Memory B cell (primary cell): ENCODE measurements at places on chromosomes 13 and 19.

- no peak for DNase-seq
Observed at GRCh38 chr13:113936166-113936965, 37.5 kb downstream of the C13orf46 start.

DNA sequence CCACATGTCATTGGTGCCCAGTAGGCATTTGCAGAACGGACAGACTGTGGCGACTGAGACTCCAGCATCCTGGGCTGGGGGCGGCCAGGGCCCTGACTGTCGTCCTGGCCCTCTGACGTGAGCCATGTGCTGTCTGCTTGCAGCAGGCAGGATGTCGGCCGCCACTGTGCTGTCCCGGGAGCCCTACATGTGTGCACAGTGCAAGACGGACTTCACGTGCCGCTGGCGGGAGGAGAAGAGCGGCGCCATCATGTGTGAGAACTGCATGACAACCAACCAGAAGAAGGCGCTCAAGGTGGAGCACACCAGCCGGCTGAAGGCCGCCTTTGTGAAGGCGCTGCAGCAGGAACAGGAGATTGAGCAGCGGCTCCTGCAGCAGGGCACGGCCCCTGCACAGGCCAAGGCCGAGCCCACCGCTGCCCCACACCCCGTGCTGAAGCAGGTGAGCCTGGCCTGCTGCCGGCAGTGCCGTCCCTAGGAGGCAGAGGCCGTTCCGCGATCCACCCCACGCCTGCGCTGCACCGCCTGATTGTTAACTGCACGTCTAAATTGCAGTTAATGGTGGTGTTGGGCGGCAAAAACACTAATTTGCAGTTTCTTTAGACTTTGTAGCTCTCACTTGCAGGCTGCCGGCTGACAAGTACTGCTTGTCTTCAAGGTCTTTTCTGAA, 14.2 kb downstream of the TSSK6 start:
- DNase-seq: no peak

DNA sequence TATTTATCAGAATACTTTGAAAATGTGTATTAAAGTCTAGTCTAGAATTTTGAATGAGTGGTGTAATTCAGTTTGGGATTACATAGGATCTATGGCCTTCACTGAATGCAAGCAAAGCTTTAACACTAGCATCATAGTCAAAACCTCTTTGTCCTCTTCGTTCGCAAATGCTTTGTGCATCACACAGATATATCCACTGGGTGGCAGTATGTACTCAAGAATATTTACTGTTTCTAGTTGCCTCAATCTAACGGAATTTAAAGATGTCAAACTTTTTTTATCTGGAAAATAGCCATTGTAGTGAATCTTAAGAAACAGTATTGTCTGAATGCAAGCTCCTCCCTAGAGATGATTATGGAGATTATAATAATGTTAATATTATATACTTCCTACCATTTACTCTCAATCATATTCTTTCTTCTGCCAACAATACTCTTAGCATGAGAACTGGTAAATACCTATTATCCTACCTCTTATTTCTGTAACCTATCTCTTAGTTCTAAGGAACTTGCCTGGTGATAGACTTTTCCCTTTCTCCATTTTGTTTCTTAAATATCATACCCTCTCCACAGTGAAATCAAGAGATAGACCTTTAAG, 25.8 kb downstream of the LACC1 start:
- peak; percentile 60 for DNase-seq

DNA sequence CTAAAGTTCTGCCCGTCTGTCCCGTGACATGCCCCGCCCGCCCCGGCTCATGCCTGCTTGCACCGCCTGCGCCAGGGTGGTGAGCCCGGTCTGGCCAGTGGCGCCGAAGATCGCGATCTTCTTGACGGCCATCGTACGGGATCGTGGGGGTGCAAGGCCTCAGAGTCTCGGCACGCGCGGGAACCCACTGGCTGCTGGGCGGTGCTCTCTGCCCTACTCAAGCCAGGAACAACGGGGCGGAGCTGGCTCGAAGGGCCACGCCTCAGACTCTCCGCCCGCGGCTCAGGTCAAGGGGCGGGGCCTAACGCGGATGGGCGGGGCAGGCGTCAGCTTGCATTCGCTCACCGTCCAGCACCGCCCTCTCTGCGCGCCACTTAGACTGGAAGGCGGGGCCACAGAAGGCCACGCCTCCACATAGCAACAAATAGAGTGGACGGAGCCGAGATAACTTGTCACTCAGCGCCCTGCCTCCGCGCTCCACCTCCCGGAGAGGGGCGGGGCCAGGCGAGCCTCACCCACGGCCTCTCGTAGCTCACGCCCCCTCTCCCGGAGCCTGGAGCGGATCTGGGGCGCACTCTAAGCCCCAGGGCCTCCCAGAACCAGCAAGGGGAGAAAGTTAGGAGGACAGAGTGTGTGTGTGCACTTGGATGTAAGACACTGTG, at the start of gene BLVRB:
BLVRB (minus strand) TSS at position 189 of the 662 bp plus-strand sequence; CDS start at position 132, 57 bp downstream.
- DNase-seq: peak; percentile 99

- no peak for DNase-seq
Observed at GRCh38 chr19:45245826-45246225, 619 bp upstream of the EXOC3L2 start.

- DNase-seq: no peak
Observed at GRCh38 chr13:33794576-33794975, 23.4 kb upstream of the RFC3 start.

DNA sequence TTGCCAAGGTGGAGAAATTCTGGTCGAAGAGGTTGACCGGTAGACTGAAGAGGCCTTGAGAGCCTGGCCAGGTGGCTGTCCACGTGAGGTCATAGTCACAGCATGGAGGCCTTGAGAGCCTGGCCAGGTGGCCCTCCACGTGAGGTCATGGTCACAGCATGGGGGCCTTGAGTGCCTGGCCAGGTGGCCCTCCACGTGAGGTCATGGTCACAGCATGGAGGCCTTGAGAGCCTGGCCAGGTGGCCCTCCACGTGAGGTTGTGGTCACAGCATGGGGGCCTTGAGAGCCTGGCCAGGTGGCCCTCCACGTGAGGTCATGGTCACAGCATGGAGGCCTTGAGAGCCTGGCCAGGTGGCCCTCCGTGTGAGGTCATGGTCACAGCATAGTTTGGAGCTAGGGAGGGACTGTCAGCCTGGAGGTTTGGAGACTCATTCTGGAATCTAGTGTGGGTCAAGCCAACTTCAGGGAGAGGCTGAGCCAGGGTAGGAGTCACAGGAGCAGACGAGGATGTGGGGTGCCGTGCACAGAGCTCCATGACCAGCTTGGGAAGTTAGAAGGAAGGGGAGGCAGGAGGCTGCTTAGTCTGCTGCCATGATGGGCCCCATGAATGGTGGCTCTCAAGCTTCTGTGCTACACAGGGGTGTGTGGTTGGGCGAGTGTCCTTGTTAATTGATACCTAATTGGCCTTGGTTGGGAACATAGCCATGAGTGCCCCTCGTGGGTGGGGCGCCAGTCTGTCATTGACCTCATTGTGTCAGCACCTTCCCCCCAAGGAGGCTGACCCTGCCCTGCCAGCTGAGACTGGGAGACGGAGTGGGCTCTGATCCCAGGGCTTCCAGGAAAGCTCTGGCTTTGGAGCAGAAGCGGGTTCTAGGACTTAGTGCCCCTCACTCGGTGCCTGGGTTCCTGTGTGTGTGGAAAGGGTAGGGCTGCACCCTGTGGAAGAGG, 4.0 kb downstream of the LENG9 start:
- no peak for DNase-seq

GRCh38 chr13:113545455-113545930, 39.1 kb upstream of the TFDP1 start:
- DNase-seq: no peak

- no peak for DNase-seq
Observed at GRCh38 chr13:97142452-97142851, 79.7 kb upstream of the MBNL2 start.

- DNase-seq: no peak
Observed at GRCh38 chr19:47057328-47057727, 8.9 kb upstream of the TMEM160 start.

DNA sequence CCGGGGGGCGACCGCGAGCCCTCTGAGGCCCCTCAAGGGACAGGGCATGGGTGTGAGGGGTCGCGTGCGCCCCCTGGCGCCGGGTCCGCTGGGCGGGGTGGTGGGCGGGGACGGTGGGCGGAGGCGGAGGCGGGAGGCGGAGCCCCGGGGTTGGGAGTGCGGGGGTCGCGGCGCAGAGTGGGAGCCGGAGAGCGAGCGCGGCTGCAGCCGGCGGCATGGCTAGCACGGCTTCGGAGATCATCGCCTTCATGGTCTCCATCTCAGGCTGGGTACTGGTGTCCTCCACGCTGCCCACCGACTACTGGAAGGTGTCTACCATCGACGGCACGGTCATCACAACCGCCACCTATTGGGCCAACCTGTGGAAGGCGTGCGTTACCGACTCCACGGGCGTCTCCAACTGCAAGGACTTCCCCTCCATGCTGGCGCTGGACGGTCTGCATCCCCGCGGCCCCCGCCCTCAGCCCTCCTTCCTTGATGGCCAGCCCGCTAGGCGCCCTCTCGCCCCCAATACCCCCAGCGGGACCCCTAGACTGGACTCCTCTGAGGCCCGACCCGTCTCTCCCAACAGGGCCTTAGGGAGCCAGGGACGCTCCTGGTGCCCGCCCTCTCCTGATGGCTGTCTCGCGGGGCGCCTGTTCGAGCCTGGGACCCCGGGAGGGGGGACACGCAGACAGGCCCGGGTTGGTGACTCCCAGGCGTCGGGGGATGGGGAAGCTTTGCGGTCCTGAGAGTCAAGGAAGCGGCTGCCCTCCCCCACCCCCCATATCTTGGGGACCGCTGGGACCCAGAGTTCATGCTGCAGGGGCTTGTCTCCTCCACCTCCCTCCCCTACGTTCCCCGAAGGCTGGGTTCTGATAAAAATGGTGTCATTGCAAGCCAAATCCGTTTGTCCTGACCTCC, at the start of gene CLDN10:
CLDN10 (plus strand) TSS at position 182 of the 903 bp plus-strand sequence; CDS start at position 216, 34 bp downstream.
- no peak for DNase-seq

GRCh38 chr13:109627649-109628048, 158.7 kb downstream of the IRS2 start:
- DNase-seq: no peak

DNA sequence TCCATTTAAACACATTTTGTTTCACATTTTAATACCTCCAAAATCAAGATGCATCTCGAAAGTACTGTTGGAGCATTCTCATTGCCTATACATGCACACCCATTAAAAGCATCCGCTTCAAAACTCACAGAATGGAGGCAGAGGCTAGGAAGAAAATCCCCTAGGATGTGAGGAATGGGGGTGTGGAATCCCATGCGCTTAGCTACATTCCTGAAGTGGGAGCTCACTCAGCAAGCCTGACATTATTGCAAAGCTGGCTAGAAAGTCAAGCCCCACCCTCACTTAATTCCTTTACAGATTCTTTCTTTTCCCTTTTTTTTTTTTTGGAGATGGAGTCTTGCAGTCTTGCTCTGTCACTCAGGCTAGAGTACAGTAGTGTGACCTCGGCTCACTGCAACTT, 4.6 kb upstream of the FAM32A start:
- no peak for DNase-seq

GRCh38 chr13:99553033-99553432, 51.8 kb downstream of the TM9SF2 start:
- no peak for DNase-seq

DNA sequence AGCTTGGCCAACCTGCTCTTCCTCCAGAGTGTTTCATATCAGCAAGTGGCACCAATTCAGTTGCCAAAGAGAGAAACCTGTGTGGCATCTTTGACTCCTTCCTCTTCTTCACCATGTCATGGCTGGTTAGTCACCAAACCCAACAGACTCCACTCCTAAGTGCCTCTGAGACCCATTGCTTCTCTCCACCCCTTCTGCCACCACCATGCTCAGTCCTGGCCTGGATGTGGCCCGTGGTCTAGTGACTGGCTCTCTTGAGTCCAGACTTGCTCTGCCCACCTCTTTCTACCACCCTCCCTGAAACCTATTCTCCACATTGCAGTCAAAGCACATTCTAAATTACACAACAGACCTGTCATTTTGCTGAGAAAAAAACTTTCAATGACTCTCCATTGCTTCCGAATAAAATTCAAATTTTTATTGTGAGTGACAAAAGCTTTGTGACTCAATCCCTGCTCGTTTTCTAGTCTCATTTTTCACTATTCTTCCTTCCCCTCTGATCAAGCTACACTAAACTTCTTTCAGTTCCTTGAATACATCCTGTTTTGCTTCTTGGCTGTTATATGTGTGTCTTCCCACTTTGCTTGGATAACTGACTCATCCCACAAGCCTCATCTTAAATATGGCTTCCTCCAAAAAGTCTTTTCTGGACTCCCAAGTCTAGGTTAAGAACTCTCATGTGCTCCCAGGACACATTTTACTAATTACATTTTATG, 12.0 kb upstream of the TNFSF11 start:
- DNase-seq: no peak

GRCh38 chr19:49551531-49551930, 23.7 kb downstream of the RCN3 start:
- DNase-seq: no peak

GRCh38 chr13:85970727-85971126, 171.5 kb upstream of the SLITRK6 start:
- DNase-seq: no peak

DNA sequence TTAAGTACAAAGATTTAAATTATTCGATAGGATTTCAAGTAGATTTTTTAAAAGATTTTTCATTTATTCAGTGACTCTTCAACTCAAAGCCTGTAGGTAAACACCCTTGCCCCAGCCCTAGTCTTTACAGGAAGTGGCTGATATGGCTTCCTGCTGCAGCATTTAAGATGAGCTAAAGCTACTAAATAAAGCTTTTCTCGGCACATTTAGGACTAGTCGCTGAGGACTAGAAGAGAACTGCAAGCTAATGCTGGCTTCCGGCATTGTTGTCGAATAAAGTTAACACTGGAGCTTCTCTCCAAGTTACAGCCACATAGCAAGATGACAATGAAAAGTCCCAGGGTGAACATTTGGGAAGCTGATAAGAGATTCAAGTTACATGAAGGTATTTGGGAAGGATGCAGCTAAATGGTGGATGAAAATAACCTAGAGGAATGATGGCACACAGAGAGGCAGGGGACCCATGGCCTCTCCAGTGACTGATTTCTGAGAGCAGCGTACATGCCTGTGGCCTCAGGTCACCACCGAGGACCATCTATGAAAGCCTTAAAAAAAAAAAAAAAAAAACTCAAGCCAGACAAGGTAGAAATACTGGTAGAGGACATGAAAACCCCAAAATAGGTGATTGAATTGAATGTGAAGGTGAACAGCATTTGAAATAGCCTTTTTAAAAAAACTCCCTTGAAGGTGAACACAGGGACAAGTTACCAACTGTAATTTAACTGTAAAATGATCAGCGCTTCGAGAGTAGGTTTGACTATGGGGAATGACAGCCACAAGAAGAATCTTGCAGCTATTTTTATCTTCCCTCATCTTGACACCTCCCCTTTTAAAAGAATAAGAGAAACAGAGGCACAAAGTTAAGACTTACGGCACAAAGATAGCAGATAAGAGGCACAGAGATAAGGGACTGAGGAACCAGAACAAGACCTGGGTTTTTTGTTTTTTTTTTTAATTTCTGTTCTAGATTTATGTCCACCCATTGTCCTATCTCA, 155.4 kb downstream of the DCT start:
- no peak for DNase-seq

GRCh38 chr13:94860981-94861407, 148.6 kb upstream of the SOX21 start:
- no peak for DNase-seq

- no peak for DNase-seq
Observed at GRCh38 chr13:77904031-77904430, 14.6 kb downstream of the EDNRB start.

GRCh38 chr13:64591971-64592370, 2638.2 kb downstream of the PCDH9 start:
- DNase-seq: no peak

- peak; percentile 61 for DNase-seq
Observed at GRCh38 chr13:76991432-76991795, 467 bp upstream of the CLN5 start.

GRCh38 chr13:111589992-111590391, 269.6 kb downstream of the TEX29 start:
- DNase-seq: no peak

GRCh38 chr13:23081220-23081619, 99.6 kb upstream of the SGCG start:
- DNase-seq: no peak
